ENCODE measurements at places on chromosomes 1 and 21.

DNA sequence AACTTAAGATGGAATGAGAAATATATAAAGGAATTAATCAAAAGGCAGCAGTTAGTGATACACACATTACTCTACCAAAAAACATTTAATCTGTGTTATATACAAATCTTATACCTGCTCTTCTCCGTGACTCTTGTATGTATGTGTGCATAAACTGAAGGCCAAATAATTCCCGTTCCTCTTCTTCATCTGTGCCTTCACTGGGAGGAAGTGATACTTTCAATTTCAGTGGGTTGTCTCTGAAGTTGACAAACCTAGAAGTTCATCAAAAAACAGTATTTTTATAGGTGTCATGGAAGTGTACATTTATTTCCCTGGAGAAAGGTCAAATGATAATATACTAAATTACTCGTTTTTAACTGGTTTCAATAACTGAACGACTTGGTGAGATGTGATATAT, 19.3 kb downstream of the TRMT13 start:
- DNase-seq = no peak

DNA sequence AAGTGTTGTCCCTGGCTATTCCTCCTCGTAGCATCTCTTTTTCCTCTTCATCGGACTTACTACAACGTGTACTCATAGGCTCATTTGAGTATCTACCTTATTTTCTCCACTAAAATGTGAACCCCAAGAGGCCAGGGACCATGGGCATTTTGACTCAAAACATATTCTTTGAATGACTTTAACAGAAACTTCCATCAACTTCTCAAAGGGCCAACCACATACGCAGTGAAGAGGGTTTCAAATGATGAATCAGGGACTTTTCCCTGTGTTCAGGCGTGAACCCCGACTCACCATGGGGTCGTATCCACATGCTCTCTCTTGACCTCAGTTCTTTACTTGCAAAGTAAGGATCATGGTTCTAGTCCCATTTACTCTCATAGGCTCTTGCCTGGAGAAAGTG, 20.2 kb upstream of the GPR137B start:
- no peak for DNase-seq

DNA sequence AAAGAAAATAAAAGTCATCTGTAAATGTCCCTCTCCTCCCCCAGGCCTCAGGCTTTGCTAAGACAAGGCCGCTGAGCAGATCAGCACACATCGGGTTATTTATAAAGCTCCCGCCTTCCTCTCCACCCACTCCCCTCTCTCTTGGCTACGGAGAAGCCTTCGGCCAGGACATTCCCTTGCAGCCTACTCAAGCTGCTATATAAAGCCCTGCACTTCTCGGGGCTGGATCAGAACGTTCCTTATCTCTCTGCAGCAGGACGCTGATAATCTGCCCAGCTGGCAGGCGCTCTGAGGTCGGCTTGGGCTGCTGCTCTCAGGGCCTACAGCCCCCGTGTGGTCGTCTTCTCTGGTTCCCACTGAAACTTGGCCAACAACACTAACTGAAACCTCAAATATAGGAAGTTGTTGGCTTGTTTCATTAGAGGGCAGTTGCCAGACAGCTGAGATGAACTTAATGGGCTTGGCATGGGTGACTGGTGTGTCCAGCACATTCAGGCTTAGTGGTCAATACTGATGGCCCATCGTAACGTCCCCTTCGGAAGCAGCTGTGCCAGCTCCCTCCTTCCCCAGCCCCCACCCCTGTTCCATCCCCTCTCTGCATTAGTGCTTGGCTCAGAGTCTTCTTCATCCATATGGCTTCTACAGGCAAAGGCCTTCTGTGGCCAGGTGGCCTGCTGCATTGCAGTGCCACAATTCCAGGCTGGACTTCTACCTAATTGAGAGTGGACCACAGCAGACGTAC, 64.6 kb downstream of the IER5 start:
- no peak for DNase-seq

- DNase-seq = no peak
Measured at GRCh38 chr1:168552961-168553360, 9.2 kb upstream of the XCL2 start.

DNA sequence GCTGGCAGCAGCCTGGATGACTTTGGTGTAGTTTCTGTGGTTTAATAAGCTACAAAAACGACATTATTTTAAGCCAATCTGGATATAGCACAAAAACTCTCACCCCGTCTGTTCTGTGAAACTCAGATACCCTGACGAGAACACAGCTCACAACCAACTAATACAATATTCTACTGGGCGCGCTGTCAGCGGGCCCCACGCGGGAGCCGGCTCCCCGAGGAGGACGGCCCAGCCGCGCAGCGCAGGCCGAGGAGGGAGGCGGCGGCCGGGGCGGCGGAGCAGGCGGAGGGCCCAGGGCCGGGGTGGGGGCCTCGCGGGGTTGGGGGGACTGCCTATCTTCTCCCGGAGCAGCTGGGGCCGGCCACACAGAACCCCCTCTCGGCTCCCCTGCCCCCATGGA, 87.2 kb upstream of the POU3F1 start:
- DNase-seq = no peak

All from naive thymus-derived CD8-positive, alpha-beta T cell (primary cell).